ENCODE measurements at places on chromosomes 7 and 10. TPM values are rescaled to one million over a fixed set of nuclear protein-coding genes. Genes with fewer than 3 reads are reported as not detected.

Gene ZNF107
- 14.7 TPM for total RNA-seq

Gene MEST
- 5.9 TPM for total RNA-seq

Gene ZKSCAN5
- 6.0 TPM for total RNA-seq

Gene SPDYE2B
- total RNA-seq: not detected

Gene LRIT1
- total RNA-seq: not detected

Gene ITIH5
- total RNA-seq: not detected

Gene GBX1
- total RNA-seq: not detected

Gene MMD2
- total RNA-seq: not detected

Gene CPA1
- not detected for total RNA-seq

Gene POT1
- 8.4 TPM for total RNA-seq

Gene INMT
- not detected for total RNA-seq

Gene GRID2IP
- total RNA-seq: 0.33 TPM

Gene DMTF1
- 97.9 TPM for total RNA-seq

Gene TTYH3
- total RNA-seq: 8.4 TPM

Gene LOXL4
- not detected for total RNA-seq

Gene SPDYE2
- total RNA-seq: not detected

Gene H2AZ2
- 197 TPM for total RNA-seq

Gene STX1A
- total RNA-seq: 18.2 TPM

Gene CALML5
- total RNA-seq: not detected

Gene EN2
- not detected for total RNA-seq

Gene CCAR1
- 70.8 TPM for total RNA-seq

Gene CLIP2
- total RNA-seq: 2.7 TPM

Gene CRHR2
- total RNA-seq: 0.11 TPM

Gene ADAMTS14
- total RNA-seq: not detected

Gene SNCG
- total RNA-seq: not detected

Gene PANK1
- total RNA-seq: 0.28 TPM

Gene SYNPO2L
- total RNA-seq: not detected

Gene OPALIN
- not detected for total RNA-seq

Gene STYXL1
- 6.4 TPM for total RNA-seq

Gene GALNT17
- total RNA-seq: not detected

Gene PCLO
- total RNA-seq: not detected
